ENCODE measurements at places on chromosomes 2 and 18.

- no peak for DNase-seq
These were observed 54.7 kb downstream of the UXS1 start for GRCh38 chr2:106139238-106139935.

DNA sequence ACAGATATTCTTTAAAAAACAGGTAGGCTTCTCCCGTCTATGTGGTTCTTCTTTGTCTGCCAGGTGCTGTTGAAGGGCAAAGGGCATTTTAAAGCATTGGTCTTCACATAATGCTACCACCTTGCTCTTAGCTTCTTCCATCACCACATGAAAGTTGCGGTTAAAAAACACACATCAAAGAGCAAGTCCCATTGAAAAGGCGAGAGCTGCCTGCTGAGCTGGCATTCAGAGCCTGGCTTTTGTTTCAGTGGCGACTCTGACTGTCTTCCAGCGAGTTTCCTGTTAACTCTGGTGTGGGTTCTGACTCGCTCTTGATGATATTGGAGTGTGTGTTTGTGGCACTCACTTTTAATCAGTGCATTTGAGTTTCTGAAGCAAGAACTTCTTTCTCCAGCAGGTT, 624.9 kb upstream of the FANCL start:
- no peak for DNase-seq

- no peak for DNase-seq
These were observed 148.6 kb downstream of the COPS8 start for GRCh38 chr2:237234268-237234667.

DNA sequence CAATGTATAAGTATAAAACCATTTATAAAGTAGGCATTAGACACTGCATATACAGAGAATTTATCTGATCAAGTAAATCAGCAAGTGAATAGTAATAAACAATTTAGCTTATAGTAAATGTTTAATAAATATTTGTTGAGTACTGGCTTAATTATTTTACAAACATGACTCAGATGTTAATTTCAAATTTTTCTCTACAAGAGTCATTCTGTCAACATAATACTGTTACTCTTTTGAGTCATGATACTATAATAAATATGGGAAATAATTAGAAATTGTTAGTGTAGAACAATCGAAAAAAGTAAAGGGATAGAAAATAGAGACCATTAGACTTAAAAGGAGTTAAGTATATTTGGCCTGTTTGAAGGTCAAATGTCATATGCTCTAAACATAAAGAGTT, 133.6 kb upstream of the MC4R start:
- no peak for DNase-seq

DNA sequence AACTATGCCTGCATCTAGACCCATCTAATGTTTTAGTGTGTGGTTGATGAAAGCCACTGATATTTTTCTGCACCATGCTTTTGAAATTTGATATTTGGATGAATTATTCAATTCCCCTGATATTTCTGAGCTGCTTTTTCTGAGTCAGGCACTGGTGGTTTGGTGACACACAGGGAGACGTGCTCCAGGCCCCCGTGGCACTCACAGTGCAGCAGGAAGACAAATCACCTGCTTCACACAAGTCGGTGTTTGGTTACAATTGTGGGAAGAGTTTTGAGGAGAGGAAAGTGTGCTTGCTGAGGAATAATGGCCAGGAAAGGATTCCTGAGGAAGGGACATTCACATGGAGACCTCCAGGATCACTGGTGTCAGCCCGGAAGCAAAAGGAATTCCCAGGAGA, 179.7 kb downstream of the ACKR3 start:
- peak; percentile 14 for DNase-seq

- DNase-seq: no peak
These were observed 155.2 kb downstream of the BCL2 start for GRCh38 chr18:63164396-63164795.

DNA sequence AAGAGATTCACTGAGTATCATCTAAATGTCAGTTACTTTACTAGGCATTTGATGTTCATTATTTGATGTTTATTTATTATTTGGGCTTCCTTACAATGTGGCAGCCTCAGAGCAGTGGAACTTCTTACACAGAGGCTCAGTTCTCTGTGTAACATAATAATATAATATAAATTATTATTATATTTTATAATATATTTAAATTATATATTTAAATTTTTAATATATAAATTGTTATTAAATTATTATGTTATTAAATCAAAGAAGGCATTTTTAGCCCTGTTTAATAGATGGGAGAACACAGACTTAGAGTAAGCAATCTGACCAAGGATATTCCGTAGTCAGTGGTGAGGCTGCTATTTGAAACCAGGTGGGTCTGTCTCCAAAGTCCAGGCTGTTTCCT, 315.3 kb upstream of the SKOR2 start:
- DNase-seq: no peak

GRCh38 chr2:12302140-12302539, 414.6 kb upstream of the TRIB2 start:
- DNase-seq: no peak

All from GM04504 (cell line).